ENCODE measurements at places on chromosomes 5 and 9. TPM values are rescaled to one million over a fixed set of nuclear protein-coding genes. Genes with fewer than 3 reads are reported as not detected.

The LCN15 gene
- total RNA-seq, result not detected

DNA sequence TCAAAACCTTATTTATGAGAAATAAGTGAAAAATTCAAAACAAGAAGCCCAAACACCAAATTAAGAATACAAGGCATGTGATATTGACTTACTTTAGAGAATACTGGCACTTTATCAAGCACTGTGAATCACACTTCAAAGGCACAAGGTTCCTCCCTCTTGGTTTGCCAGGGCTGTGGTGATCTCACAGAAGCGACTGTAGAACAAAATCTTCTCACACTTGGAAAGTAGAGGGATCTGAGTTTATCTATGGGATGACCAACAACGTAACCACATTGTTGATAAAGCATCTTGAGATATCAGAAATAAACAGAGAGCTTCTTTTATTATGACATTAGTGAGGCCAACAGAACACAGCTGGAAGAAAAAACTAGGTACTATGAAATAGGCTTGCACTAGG is 295.9 kb downstream of the NFIB start:
- no peak for DNase-seq

GRCh38 chr5:112784726-112785125 is 47.0 kb downstream of the APC start:
- DNase-seq, result no peak

The PRLR gene
- total RNA-seq, result 5.7 TPM

- DNase-seq, result no peak
Measured at GRCh38 chr9:136808075-136808805, 492 bp downstream of the RABL6 start.

The PGGT1B gene
- total RNA-seq, result 43.5 TPM

GRCh38 chr5:125874717-125875116 is 548.5 kb upstream of the GRAMD2B start:
- no peak for DNase-seq

The AGXT2 gene
- not detected for total RNA-seq

DNA sequence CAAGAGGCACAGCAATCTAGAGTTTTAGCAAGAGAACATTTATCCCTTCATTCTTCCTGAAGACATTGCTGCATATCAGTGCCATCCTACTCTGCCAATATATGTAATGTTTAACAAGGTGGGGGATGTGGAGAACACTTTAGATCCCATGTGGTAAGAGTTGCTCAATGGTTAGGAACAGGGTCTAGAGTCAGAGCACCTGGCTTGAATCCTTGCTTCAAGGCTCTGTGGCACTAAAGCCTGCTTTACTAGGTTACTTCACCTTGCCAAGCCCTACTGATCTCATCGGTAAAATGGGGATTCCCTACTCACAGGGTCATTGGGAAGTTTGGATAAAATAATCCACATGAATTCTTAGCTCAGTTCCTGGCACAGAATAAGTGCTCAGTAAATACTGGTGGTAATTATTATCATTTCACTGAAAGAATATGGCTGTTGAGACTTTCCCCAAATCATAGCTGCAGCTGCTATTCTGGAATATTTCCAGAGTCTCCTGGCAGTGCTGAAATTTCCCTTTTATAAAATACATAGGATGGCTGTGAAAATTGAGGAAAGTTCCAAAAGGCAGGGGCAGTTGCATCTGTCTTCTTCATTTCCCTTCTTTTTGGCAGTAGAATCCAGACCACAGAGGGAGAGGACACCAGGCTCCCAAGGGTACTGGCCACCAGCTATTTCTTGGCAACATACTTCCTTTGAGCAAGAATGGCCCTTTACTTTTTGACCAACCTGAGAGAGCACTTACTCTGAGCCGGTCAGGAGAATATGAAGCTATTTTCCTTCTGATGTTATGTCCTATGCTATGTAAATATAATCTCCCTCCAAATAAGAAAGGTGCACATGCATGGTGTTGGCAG is 142.8 kb downstream of the PALM2AKAP2 start:
- no peak for DNase-seq

DNA sequence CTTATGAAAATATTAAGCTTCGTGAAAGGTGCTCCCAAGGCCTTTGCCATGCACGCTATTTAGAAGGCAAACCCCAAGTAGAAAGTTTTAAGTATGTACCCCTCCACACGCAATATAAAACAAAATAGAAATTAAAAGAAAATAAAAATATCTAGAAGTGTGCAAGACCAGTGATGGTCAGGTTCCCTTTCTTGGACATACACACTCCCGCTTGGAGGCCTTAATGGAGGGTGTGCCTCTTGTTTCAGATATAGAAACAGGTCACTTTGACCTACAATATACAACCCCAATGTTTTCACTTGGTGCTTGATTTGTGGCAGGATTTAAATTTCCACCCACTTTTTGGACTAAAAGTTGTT is 127.4 kb upstream of the STC2 start:
- DNase-seq, result no peak

DNA sequence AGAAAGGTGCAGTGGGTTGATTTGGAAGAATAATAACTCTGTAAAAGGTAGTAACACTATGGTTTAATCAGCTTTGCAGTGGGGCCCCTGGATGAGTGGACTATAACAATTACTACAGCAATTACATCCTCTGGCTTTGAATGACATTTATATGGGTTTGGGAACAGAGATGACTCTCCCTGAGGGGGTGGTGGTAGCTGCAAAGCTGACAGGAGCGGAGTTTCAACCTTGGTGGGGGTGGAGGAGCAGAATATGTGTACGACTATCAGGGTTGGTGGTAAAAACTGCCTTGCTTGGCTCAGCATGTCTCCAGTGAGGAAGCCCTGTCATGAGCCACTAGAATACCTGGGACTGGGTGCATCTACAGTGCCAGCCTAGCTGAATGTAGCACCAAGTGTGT is 28.3 kb upstream of the NR3C1 start:
- no peak for DNase-seq

The CNTNAP3 gene
- 1.6 TPM for total RNA-seq

The COL15A1 gene
- total RNA-seq, result not detected

DNA sequence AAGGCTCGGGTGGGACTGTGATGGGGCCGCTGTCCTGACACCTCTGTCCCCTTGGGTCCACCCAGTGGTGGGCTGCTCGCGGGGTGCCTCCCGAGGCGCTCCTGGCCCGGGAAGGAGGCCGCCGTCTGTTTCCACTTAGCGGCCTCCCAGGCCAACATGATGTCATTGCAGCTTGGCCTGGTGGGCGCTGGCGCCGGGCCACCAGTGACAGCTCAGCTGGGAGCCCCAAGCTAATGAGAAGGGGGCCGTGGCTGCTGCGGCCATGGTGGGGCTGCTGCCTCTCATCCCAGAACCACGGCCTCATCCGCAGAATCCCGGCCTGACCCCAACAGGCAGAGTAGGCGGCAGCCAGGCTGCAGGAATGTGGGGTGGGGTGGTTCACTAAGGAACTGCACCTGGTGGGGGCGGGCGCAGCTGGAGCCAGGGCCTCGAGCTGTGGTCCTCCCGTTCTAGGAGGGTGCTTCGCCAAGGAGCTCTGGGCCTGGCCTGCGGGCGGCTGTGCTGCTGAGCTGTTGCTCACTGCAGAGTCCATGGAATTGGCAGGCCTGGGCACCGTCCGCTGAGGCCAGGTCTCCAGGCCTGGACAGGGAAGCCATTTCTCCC is 123.5 kb upstream of the COL5A1 start:
- DNase-seq, result no peak

The KCTD16 gene
- total RNA-seq, result 21.2 TPM

The RC3H2 gene
- 61.3 TPM for total RNA-seq

- DNase-seq, result no peak
Measured at GRCh38 chr5:123001808-123002207, 34.7 kb downstream of the PPIC start.

DNA sequence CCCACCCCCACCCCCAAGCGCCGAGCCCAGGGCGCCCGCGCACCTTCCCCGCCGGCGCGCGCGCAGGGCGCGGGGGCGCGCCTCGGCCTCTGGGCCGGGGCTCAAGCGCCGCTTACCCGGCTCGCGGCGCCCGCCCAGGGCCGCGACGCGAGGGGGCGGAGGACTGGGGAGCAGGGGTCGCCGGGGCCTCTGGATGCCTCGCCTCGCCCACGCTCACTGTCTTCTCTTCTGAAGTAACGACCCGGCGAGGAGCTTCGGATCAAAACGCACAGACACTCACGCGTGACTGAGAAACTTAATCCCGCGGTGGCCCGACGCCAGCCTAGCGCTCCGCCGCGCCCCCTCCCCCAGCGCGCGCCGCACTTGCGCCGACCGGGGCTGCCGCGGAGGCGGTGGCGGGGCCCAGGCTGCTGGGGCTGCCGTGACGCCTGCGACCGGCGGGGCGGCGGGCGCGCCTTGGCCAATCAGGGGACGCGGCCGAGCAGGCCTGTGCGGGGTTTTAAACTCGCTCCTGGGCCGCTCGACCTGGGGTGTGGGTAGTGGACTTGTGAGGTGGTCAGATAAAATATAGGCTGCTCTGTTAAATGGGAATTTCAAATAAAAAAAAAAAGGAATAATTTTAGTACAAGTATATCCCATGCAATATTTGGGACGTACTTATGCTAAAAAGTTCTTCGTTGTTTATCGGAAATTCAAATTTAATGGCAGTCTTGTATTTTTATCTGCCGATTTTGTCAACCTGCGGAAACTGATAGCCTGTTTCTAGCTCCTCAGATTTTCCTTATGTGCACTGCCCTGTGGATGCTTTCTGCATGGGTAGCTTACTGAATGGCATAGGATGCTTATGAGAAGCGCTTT is at the start of gene MPDZ:
TSS of gene MPDZ (minus strand) at position 409 of the 858 bp plus-strand sequence. CDS start 29,377 bp downstream, outside the sequence.
- peak; percentile 66 for DNase-seq

- DNase-seq, result no peak
Measured at GRCh38 chr9:101026824-101027223, 1.7 kb upstream of the PLPPR1 start.

The MYO10 gene
- total RNA-seq, result 88.0 TPM

- DNase-seq, result no peak
Measured at GRCh38 chr9:68560071-68560844, 19.6 kb upstream of the TMEM252 start.

The DMRT2 gene
- 1.0 TPM for total RNA-seq

DNA sequence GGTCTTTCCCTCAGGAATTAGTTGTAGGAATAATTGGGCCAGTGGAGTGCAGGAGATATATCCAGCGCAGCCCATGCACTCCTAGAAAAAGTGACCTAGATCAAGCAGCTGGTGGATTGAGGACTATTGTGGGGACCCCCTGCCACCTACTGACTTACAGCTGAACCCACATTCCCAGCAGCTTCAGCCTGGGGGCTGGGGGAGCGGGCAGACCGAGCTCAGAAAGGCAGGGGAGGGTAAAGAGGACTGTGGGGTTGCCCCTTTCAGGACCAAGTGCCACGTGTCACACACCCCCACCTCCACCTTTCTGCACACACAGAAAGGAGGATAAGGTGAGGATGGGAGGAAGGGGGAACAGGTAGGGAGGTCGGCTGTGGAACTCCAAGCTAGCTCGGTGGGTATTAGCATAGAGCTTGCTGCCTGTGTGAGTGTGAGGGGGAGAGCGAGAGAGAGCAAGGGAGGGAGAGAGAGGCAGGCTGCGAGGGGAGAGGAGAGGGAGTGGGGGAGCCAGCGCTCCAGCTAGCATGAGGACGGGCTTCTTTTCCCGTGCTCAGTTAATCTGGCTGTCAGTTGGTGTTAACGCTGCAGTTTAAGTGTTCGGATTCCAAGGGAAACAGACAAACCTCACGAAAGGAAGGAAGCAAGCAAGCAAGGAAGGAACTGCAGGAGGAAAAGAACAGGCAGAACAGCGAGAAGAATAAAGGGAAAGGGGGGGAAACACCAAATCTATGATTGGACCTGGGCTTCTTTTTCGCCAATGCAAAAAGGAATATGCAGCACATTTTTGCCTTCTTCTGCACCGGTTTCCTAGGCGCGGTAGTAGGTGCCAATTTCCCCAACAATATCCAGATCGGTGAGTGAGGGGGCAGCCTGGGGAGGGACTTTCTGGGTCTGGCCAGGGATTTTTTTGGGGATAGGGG is at the start of gene GRIA1:
TSS of gene GRIA1 (plus strand) at position 553 of the 920 bp plus-strand sequence.
- DNase-seq, result no peak
